ENCODE measurements at places on chromosomes 7 and 10.

GRCh38 chr7:13061115-13061514 lies 373.7 kb downstream of the ARL4A start:
- DNase-seq = no peak

DNA sequence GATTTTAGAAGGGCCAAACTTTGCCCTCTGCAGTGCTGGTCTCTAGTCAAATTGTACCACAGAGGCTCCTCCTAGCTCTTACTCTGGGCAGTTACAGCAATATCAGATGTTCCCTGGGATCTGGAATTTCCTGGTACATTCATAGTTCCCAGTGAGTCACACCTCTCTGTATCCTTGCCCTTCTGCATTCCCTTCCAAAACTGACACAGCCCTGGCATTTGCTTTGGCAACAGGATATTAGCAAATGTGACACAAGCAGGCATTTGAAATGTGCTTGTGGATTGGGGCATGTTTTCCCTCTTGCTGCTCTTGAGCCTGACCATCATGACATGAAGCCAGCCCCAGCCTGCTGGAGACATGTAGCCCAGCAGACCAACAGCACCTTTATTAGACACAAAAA lies 284.7 kb upstream of the AKR1E2 start:
- DNase-seq = no peak

DNA sequence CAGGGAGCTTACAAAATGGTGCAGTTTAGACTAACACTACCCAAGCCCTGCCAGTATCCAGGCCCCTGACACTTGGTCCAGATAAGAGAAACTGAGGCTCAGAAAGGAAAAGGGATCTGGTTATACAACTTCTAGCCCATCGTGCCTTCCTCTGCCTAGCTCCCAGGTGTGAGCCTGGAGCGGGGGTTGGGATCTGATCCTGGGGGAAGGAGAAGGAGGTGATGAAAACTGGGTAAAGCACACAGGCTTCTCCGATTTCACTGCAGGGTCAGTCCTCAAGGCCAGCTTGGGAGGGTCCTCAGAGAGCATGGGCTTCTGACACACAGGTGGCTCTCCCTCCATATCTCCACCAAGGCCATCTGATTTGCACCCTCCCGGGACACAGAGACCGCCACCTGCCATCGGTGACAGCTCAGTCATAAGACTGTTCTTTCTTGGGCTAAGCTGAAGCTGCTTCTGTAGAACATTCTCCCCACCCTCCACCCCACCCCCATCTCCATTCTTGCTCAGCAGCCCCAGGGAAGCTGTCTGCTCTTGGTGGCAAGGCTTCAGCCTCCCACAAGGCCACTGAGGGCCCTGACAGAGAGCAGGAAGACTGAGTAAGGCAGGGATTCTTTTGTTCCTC lies 16.4 kb downstream of the SRRM3 start:
- DNase-seq = no peak

DNA sequence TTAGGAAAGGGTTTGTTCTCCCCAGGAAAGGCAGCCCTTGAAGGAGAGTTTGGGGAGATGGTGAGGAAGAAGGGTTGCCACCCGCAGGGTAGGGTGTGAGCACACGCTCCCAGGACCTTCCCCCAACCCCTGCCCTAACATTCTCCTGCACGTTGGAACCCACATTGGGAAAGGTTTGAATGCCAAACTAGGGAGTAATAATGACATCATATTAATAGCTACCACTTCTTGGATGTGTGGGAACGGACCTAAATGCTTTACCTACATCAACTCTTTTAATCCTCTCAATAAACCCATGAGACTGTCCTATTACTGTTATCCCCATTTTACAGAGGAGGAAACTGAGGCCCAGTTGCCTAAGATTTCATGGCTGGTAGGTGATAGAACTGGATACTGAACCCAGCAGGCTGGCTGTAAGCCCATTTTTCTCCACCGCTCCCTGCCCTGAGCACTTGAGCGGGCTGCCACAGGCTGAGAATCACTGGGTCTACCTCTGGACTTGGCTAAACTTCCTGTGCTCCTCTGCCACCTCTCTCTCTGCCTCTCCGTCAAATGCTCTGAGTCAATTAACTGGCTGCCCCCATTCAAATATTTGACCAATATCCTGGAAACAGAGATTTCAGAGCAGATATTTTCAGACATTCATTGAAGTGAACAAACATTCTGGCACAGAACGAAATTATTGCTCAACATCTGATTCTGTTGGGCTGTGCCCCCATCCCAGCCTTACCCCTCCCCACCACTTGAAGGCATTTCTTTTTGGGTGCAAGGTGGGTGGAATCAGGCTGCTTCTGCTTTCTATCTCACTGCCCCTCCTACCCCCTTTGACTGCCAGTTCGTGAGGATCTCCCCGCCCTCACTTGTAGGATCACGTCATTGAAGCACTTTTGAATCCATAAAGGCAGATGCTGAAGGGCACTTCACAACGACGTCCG lies 129.7 kb downstream of the C10orf105 start:
- DNase-seq = no peak

GRCh38 chr7:27128034-27128433 lies 2.5 kb downstream of the HOXA4 start:
- no peak for DNase-seq

DNA sequence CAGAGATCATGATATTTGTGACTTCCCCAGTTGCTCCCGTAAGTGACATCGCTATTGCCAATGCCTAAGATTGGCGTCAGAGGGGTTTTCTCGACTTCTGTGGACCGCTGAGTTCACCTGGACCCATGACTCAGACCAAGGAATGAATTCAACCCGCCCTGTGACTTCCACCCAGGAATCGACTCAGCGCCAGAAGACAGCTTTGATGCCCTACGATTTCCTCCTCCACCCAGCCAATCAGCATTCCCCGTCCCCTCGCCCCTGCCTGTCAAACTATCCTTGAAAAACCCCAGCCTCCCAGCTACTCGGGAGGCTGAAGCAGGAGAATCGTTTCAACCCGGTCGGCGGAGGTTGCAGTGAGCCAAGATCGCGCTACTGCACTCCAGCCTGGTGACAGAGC lies 58.3 kb downstream of the MICALL2 start:
- DNase-seq = no peak

DNA sequence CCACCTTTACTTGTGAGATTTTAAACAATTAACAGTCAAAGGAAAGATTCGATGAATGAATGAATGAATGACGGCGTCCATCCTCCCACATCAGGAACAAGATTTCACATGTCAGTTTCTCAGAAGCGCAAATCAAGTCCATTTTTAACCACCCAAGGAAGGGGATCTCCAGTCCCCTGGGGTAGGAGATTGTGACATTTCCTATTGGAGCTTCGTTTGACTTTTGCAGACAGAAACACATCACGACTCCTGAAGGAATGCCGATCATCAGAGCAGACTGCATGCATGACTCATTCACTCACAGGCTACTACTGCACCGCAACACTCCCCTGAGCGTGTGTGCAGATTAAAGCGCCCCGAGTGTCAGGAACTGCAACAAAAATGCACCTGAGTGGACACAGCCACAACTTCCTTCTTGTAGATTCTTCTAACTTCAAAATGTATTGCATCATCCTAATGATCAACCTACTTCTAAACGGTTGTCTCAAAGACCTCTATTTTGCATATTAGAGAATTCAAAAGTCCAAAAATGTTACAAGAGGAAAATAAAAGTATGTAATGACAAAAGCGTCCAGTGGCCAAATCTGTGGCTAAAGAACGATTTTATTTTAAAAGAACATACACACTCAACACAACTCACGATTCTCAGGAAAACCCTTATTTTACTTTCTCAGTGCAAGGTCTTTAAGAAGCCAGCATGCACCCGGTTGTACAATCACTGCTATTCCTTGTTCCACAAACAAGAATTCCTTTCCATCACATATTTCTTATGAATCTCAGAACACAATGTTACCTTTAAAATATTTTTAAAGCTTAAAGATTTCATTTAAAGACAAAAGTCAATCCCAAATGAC lies 172.6 kb downstream of the FAM107B start:
- no peak for DNase-seq

- DNase-seq = no peak
Observed at GRCh38 chr7:118080947-118081346, 103.0 kb upstream of the LSM8 start.

- no peak for DNase-seq
Observed at GRCh38 chr10:58952162-58952601, 224.3 kb upstream of the PHYHIPL start.

GRCh38 chr7:79217468-79217867 lies 236.0 kb downstream of the MAGI2 start:
- no peak for DNase-seq

DNA sequence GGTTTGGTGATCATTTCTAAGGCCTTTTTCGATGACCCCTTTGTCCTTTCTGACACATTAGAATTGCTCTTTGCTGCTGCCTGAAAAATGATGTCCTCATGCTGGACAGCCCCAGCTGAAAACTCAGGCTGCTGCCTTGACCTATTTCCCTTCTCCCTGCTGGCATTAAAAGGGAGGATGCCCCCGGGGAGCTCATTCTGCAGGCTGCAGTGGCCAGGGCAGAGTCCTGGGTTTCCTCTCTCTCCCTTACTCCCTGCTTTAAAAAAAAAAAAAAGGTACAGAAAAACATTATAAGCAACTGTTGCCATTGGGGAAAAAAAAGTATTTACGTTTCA lies 35.4 kb downstream of the LRRC4 start:
- DNase-seq = no peak

- no peak for DNase-seq
Observed at GRCh38 chr10:10778959-10779358, 238.7 kb upstream of the CELF2 start.

GRCh38 chr10:127877699-127878098 lies 15.0 kb downstream of the CLRN3 start:
- no peak for DNase-seq

DNA sequence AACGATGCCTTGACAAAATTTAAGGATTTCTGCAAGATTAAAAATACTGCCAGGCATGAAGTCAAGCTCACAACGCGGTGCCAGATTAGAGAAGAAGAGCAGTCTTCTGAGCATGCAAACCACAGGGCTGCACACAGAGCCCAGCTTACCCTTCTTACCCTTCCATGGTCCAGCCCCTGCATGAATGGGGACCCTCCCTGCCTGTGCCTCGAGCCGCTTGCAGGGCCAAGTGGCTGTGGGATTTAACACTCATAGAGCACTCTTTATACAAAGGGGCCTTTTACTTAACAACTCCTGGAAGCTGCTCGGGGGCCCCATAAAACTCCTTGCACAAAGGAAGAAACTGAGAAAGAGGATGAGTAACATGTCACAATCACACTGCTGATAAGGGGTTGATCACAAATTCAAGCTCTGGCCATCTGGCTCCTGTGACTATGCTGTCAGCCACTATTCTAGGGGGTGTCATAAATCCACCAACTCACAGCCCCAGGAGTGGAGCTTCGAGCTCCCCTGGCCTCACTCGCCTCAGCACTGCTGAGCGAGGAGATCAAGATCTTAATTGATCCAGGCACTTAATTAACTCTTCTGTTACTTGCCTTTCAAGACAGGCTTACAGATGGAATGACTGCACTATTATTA lies 514.8 kb downstream of the TNS3 start:
- no peak for DNase-seq

All from anterior cingulate cortex (tissue), 58 donors.